AG09319 (cell line): ENCODE measurements at places on chromosomes 12 and 14.
A peak's percentile ranks its signal among the peaks of the same experiment; 100 is the strongest.

DNA sequence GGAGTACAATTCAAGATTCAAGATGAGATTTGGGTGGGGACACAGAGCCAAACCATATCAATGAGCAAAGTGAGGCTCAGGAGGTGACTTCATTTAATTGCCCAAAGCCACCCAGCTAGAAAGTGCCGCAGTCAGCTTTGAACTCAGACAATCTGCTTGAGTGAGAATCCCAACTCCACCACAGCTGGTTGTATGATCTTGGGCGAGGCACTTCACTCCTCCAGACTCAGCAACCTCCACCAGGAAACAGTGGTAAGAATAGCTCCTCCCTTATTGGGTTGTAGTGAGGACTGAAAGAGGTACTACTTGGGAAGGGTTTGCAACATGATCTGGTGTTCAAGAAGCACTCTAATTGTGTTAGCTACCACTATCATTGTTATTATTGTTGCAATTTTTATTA is 129.2 kb upstream of the RFLNA start:
- no peak for DNase-seq

DNA sequence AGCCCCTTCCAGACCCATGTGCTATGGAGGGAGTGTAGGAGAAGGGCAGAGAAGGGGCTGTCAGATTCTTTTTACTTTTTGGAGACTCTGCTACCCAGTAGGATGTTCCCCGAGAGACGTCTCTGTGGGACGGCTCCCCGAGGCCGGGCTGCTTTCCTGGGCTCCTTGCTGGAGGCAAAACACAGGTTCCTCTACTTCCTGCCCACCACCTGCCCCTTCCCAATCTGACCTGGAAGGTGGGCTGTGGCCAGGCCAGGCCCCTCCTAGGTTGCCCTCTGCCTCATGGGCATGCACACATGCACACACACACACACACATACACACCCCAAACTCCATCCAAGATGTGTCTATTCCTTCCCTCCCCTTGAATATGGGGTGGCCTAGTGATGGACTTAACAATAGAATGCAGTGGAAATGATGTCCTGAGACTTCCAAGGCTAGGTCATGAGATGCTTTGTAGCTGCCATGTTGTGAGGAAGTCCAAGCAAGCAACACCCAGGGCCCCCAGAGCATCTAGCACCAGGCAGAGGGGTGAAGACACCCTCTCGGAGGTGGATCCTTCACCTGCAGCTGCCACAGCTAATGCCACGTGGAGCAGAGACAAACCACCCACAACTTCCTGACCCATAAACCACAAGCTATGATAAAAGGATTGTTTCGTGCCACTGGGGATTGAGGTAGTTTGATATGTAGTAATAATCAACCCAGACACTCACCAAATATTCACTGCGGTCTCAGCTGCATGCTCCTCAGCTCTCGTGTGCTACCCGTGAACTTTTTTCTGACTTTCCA is 1.6 kb upstream of the ASB2 start:
- DNase-seq = no peak

DNA sequence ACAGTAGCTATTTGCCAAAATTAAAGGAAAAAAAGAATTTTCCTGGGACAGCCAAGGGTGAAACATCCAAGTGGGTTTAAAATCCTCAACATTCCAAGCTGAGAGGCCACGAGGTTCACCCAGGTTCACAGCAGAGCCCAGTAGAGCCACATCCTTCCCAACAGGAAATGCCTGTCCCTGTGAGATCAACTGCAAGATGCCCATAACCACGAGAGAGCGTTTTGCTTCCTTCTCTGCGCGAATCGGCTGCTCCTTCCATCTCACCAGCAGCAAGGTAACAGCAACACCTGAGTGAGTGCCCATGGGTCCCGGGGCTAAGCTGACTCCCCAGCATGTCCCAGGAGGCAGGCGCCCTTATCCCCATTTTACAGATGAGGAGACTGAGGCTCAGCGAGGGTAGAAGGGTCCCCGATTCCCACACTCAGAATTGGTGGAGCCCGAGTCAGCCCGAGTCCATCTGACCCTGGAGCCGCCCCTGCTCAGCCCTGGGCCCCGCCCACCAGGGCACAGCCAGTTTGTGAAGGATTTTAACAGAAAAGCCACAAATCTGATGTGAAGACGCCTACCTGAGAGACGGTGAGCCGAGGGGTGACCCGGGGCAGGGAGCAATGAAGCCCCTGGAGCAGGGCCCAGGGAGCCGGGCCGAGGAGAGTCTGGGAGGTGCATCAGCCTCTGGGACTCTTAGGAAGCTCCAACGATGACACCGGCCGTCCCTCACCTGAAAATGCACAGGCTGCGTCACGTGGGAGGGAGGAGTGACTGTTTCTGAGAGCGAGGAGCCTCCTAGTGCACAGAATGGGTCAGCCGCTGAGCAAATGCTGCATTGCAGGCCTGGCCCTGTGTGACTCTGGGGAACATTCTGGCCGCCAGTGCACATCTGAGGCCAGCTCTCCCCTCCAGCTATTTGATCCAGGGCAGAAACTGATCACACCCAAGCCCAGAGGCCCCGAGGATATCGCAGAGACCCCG is 236.9 kb upstream of the SFSWAP start:
- no peak for DNase-seq

DNA sequence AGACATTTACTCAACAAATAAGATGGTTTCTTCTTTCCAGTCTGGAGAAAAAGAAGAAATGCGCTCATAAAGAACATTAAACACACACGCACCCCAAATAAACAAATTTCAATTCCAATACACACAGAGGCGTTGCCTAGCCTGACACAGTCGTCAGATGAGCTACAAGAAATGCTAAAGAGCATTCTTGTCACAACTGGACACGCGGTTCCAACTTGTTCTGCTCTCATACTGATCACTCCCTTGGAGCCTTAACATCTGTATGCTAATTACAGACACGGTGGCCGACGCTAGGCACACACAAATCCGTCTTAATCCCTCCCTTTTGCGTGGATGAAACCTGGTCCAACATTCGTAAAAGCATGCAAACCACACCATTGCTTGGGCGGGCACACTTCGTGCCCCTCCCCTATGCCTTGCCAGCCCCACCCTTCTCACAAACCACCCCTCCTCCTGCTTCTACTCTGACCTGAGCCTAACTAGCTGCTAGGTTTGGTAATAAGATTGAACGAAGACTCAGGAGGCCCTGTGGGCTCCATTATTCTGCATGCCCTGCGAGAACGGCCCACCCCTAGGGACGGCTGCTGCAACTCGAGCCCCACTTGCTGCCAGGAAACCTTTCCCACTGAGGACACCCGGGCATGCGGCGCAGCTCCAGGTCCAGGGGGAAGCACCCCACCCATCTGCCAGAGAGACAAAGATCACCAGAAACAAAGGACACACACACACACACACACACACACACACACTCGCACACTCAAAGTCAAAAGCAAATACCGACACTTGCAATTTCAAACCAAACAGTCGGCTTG is 1.2 kb downstream of the KCNK10 start:
- DNase-seq = no peak

GRCh38 chr14:55977392-55978150 is 140.6 kb upstream of the PELI2 start:
- DNase-seq = no peak

DNA sequence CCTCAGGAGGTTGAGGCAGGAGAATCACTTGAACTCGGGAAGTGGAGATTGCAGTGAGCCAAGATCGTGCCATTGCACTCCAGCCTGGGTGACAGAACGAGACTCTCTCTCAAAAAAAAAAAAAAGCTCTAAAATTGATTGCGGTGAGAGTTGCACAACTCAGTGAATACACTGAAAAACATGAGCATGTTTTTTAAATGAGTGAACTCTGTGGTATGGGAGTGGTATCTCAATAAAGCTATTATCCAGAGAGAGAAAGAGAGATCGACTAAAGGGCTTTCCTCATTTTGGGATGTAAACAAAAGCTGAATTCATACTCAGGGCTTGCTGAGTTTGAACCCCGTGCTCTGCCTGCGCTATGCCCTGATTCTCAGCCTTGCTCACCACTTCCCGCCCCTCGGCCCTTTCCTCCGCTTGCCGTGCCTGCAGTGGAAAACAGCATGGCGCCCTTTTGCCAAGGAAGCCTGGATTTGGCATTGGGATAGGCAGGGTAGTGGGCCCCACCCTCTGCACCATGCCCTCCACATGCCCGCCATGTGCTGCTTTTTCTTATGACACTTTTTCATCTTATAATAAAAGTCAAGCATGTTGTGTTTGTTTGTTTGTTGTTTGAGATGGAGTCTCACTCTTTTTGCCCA is 102.5 kb downstream of the LGMN start:
- DNase-seq = peak; percentile 76

GRCh38 chr14:67187826-67188225 is 1.4 kb upstream of the GARIN2 start:
- DNase-seq = no peak

DNA sequence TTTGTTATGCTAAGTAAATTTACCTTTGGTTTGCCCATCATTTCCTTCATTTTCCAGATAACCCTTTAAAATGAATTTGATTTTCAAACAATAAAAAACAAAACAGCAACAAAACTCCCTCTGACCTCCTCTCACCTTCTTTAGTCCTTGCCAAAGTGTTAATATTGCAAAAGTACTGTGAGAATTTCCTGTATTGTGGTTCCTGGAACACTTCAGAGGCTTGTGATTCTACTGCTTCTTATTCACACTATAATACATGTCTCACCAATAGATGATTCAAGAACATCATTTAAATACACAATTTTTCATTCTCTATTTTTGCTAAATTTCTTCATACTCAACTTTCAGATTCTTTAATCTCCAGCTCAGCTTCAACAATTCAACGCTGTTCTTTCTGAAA is at the start of gene KLRD1:
KLRD1 (plus strand) TSS at position 241 of the 400 bp plus-strand sequence. CDS start 208 bp downstream, outside the sequence.
- DNase-seq = no peak

DNA sequence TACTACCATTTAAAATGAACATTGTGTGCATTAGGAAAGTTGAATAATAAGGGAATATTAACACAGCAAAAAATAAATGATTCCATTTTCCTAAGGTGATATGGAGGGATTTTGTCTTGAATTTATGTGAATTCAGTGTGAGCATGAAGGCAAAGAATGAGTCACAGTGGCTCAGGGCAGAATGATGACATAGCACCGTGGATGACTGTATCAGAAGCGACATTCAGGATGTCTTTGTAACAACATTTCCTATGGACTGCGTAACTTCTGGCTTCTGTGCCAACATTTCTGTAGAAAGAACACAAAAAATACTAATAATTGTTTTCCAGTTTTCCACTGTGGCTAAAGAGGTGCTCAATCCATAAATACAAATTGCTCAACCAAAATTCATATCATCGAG is 54.6 kb downstream of the TTC8 start:
- peak; percentile 28 for DNase-seq

DNA sequence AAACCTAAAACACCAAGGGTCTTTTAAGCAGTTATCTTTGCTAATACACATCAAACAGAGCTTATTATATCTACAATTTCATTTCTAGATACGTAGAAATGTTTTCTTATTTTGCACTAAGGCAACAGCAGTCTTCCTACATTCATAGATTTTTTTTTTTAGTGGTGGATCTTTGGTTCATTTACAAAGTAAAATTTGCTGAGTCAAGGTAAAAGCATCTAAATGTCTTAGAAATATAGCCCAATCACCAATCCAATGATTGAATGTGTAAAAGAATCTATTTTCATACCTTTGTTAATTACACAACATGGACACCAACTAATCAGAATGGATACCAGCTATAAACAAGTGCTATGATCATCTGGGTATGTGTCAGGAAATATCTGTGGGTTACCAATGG is 272.2 kb upstream of the TMPO start:
- DNase-seq = no peak

- DNase-seq = no peak
Measured at GRCh38 chr14:67820428-67820971, 921 bp downstream of the RAD51B start.

- no peak for DNase-seq
Measured at GRCh38 chr14:21057803-21058675, at the start of gene RNASE8. TSS of gene RNASE8 (plus strand) at chr14:21057822. CDS start at chr14:21057893, 71 bp downstream.

DNA sequence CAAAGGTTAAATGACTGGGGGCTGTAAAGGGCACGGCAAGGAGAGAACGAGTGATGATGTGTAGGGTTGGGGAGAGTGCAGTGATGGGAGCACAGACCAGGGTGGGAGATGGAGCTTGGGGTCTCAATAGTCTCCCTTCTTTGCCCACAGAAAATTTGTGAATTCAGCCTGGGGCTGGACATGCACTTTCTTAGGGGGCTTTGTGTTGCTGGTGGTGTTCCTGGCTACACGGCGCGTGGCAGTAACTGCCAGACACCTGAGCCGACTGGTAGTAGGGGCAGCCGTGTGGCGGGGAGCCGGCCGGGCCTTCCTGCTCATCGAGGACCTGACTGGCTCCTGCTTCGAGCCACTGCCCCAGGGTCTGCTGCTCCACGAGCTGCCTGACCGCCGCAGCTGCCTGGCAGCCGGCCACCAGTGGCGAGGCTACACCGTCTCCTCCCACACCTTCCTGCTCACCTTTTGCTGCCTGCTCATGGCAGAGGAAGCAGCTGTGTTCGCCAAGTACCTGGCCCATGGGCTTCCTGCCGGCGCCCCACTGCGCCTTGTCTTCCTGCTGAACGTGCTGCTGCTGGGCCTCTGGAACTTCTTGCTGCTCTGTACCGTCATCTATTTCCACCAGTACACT is 1.7 kb downstream of the FITM1 start:
- no peak for DNase-seq

DNA sequence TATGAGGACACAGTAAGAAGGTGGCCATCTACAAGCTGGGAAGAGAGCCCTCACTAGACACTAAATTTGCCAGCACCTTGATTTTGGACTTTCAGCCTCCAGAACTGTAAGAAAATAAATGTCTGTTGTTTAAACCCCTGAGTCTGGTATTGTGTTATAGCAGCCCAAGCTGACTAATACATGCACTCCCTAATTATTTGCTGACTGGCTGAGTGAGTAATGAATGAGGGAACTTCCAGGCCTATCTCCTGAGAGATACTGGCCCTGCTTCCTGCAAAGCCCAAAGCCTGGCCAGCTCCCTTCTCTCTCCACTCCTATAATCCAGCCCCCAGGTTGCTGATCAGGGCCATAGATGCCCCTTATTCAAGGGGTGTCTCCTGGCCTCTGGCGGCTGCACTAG is 120.0 kb upstream of the NOS1 start:
- no peak for DNase-seq

DNA sequence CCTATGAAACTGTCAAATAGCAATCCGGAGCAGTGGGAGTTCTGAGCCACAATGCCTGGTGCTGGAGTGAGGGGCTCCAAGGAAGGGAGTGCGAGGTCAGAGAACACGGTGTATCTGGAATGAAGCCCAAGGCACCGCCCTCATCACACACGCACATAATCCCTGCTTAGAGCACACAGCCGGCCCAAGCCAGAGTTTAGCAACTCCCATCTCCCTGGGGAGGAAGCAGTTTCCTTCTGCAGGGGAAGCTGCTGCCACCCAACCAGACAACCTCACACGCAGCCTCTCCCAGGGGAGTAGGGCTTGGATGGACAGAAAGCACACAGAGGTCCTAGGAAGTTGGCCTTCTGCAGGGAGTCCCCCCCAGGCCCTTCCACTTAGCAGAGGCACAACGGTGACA is 31.3 kb downstream of the ACTN1 start:
- DNase-seq = no peak

GRCh38 chr12:92505254-92506231 is 197.2 kb upstream of the PLEKHG7 start:
- DNase-seq = no peak

- peak; percentile 45 for DNase-seq
Measured at GRCh38 chr14:60647081-60647836, 2.0 kb downstream of the SIX1 start.

- no peak for DNase-seq
Measured at GRCh38 chr14:104559804-104560585, 19.6 kb upstream of the C14orf180 start.
